ENCODE measurements at places on chromosomes 2 and 18.
A peak's percentile ranks its signal among the peaks of the same experiment; 100 is the strongest.

GRCh38 chr2:4002841-4003403, 299.5 kb downstream of the DCDC2C start:
- no peak for DNase-seq

- DNase-seq = no peak
Observed at GRCh38 chr2:119181791-119182445, 23.4 kb upstream of the C1QL2 start.

- no peak for DNase-seq
Observed at GRCh38 chr2:183250472-183250871, 126.2 kb downstream of the NUP35 start.

DNA sequence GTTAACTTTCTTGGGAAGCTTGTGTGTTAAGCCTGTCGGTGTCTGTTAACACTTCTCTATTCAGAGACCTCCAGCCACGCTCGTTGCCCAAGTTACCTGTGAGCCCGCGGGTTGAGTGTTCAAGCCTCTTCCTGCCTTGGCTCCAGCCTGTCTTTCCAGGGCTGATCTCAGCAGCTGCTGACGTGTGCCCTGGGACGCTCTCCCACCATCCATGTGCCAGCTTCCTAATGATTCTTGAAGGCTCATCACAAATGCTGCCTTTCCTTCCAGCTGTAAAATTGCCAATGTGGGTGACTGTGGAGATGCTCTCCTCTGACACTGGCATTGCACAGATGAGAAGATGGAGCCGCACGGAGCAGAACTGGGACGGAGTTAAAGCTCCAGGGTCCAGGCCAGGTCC, 6.1 kb downstream of the RNF144A start:
- DNase-seq = no peak

DNA sequence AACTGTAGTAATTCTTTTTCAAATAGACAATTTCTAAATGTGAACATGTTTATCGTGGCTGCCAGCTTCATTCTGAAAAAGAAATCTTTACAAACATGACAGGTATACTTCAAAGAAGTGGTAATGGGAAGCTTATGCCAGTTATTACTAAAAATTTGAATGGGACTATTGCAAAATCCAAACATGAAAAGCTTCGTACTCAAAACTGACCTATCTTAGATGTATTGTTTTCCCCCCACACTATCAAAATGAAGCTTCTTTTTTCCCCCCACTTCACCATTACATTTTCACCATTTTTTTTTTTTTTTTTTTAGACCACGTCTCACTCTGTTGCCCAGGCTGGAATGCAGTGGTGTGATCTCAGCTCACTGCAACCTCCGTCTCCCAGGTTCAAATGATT, 50.4 kb upstream of the SERTAD2 start:
- no peak for DNase-seq

GRCh38 chr2:24972315-24972961, 683 bp upstream of the DNAJC27 start:
- peak; percentile 12 for DNase-seq

GRCh38 chr2:177728920-177729319, 336.3 kb downstream of the AGPS start:
- no peak for DNase-seq

GRCh38 chr2:180651596-180651995, 328.8 kb upstream of the UBE2E3 start:
- DNase-seq = no peak

- DNase-seq = no peak
Observed at GRCh38 chr2:174666845-174667244, 69.2 kb upstream of the WIPF1 start.

- no peak for DNase-seq
Observed at GRCh38 chr18:25669741-25670140, 317.8 kb upstream of the ZNF521 start.

GRCh38 chr2:68368654-68369336, 3.7 kb downstream of the PLEK start:
- no peak for DNase-seq

GRCh38 chr2:33927756-33928155, 328.7 kb upstream of the FAM98A start:
- no peak for DNase-seq

DNA sequence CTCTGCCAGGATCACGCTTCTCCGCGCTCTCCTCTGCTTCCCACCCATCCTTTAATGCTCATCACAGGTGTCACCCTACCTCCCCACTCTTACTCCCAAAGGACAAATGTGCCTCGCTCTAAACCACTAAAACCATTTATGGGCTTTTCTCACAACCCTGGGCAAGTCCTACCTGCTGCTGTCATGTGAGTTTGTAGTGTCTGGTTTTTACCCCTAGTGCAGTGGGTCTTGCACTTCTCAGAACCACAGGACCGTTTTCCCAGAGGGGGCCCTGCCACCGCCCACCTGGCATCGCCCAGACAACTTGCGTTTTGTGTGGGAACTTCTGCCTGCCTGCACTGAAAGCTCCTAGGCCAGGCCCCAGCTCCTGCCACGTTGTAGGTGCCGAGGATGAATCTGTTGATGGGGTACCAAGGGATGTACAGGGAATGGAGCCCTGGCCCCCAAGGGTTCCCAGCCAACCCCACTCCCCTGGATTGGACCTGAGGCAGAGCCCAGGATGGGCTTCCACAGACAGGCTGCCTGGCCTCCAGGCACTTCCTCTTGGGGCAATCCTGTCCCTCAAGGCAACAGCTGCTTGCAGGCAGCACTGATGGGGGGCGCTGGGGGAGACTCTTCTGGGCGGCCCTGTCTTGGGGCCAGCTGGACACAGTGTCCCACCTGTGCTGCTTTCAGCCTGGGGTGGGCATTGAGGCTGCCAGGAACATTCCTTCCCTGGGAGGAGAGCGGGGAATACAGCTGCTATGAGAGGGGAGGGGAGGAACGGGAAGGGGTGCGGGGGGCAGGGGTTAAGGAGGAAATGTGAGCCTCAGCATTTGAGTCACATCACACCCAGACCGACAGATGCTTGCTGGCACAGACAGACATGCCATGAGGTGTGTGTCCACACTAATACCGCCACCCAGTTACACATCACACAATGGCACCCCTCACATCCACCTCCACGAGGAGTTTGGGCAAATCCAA, 176.3 kb downstream of the ZFP36L2 start:
- no peak for DNase-seq

DNA sequence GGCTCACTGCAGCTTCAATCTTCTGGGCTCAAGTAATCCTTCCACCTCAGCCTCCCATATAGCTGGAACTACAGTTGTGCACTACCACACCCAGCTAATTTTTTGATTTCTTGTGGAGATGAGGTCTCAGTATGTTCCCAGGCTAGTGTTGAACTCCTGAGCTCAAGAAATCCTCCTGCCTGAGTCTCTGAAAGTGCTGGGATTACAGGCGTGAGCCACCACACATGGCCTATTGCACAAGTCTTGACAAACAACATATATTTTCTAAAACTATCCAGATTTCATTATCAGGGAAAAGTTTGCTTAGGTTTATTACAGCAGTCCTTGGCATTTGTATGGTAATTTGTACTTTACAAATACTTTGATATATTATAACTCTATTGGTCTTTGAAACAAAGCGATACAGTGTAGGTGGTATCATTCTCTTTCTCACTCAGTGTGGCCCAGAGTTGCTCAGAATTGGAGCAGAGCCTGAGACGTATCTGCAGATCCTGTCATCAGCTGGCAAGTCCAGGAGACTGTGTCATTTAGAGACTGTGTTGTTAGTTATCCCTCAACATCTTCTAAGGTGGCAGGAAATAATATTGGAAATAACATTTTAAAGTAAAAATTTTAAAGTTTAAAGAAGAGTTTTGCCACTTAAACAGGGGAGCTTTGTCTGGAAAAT, 41.4 kb downstream of the PDK1 start:
- no peak for DNase-seq

GRCh38 chr2:7033136-7033960, 116.1 kb downstream of the RNF144A start:
- no peak for DNase-seq

DNA sequence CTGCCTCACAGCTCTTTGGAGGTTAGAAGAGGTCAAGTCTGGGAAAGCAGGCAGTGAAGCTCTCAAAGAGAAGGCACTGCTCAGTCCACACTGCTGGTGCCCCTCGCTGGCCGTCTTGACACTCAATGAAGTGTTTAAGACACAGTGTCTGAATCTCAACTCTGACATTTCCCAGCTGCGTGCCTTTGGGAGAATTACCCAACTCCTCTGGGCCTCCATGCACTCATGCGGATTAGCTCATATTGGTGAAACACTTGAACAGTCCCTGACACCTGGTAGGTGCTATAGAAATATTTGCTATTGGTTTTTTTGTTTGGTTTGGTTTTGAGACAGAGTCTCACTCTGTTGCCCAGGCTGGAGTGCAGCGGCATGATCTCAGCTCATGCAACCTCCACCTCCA, 281.0 kb downstream of the SRBD1 start:
- no peak for DNase-seq

DNA sequence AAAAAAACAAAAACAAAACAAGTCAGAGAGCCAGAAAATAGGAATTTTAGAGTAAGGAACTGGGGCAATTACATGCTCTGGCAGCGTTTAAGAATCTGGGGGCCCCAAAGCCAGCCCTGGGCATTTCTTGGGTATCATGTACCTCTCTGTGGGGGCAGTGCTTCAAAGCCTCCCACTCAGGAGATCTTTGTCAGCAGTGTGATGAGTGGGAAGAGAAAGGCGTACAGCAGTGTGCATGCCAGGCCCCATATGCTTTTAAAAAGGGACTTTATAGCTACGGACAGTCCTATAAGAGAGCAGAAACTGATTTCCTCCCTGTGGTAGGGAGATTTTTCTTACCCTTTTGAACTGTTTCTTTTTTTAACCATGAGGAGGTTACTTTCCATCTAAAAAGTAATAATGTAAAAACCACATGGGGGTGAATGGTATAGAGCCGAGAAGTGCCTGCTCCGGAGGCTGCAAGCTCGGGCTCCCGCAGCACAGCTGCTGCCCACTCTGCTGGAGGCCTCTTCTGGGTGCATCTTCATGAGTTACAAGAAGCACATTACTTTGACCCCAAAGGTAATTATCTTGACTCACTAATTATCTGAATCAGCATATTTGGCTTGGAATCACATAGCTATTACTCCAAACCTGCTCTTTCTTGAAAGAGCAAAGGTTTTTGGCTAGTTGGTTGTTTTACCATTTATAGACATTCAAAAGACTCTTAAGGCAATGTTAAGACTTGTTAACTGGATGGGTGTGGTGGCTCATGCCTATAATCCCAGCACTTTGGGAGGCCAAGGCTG, 46.4 kb downstream of the PROC start:
- no peak for DNase-seq

Measured in stimulated activated CD4-positive, alpha-beta T cell treated with anti-CD3 and anti-CD28 coated beads, Interleukin-1b, Interleukin-23, amount 100 ng/mL, for 4 hours (primary cell).